ENCODE measurements at places on chromosomes 1 and 21. TPM values are rescaled to one million over a fixed set of nuclear protein-coding genes. Genes with fewer than 3 reads are reported as not detected.

The EFCAB14 gene
- polyA plus RNA-seq = 98.8 TPM

DNA sequence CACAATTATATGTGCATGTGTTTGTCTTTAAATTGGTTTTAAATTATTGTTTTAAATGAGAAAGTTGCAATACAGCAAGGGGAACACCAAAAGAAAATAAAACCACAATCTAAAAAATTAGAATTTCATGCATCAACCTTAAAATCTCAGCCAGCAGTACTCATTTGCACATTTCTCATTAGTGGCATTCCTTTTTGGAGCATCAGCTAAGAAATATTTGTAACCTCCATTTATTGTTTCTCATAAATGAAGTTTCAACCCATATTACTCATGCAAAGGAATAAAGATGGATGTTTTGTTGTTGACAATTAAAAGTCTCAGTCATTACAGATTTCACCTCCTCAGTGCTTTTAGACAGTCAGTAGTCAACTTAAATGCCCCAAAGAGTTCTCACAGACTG is 160.1 kb downstream of the TBX15 start:
- DNase-seq = no peak

The SMG7 gene
- polyA plus RNA-seq = 38.5 TPM

DNA sequence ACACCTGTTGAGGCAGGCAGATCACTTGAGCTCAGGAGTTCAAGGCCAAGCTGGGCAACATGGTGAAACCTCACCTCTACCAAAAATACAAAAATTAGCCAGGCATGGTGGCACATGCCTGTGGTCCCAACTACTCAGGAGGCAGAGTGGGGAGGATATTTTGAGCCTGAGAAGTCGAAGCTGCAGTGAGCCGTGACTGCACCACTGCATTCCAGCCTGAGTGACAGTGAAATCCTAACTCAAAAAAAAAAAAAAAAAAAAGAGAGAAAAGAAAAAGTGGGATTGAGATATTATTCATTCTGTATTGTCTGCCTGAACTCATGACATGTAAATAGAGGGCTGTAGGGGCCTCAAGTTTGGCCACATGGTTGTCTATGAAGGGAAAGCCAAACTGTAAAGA is 37.3 kb downstream of the WNT2B start:
- DNase-seq = no peak

- DNase-seq = no peak
These were observed 138.6 kb upstream of the JUN start for GRCh38 chr1:58922302-58923089.

DNA sequence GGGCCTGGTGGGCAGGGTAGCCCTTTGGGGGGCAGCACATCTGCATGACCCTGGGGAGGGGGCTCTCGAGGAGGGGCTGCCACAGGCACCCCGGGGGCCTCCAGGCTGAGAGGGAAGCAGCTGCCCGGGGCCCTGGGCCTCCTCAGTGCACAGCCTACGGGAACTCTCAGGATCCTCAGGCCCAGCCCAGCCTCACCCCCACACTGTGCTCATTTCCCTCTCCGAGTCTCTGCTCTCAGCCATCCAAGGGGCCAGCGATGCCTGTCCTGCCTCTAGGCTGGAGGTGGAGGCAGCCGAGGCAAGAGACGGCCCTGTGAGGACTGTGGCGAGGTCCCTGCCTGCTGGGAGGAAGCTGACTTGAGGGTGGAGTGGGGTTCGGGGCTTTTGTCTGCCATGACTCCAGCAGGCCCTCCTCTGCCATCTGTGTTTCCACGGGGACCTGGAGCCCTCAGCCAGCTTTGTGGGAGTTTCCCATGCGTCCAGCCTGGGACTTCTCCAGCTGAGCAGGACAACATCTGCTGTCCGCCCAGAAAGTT is 7.2 kb upstream of the PLEKHG5 start:
- DNase-seq = no peak

- DNase-seq = no peak
These were observed 6.2 kb downstream of the ZMYM1 start for GRCh38 chr1:35085421-35085820.

The NTMT2 gene
- polyA plus RNA-seq = not detected

DNA sequence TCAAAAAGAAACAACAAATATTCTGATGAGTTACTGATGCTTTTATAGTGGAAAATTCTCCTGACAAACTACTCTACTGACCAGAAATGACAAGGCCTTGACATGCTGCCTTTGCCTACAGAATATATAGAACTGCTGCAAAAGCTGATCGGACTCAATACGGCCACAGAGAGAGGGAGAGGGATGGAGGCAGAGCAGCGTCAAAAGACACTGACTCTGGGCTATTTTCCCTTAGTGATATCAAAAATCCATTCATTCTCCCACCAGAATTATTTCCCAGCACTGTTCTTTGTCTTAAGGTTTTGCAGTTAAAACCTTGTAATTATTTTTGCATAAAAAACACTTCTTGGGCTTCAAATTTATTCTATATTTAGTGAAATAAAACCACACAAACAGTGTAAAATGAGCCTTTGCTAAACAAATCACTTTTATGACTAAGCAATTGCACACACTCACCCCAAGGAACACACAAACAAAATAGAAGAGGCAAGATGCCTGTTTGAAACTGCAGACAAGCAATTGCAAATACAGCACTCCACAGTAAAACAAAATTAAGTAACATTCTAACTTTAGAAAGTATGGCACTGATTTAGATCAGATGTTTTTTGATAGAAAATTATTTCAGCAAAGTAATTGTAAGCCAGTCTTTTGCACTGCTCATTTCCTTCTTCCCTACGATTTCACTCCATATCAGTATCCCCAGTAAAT is 1036.4 kb downstream of the ADGRL2 start:
- no peak for DNase-seq
